Stimulated activated CD8-positive, alpha-beta memory T cell treated with anti-CD3 and anti-CD28 coated beads, Interleukin-4, amount 100 ng/mL, for 4 hours (primary cell): ENCODE measurements at places on chromosomes 4 and X.

DNA sequence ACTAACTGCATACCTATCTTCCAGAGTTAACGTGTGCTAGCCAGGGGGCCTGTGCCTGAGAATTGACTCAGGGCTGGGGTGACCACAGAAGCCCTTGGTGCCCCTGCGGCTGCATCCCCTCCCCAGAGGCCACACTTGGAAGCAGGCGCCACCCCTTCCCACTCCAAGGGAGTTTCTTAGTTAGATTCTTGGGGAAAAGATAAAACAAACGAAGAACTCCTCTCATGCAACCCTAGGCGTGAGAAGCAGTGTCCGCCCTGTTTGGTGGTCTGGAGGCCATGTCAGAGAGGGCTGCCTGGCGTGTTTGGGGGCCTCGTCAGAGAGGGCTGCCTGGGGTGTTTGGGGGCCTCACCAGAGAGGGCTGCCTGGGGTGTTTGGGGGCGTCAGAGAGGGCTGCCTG is 50.3 kb upstream of the HGFAC start:
- DNase-seq = no peak

- DNase-seq = no peak
These were observed 9.9 kb downstream of the CRMP1 start for GRCh38 chr4:5882947-5883346.

DNA sequence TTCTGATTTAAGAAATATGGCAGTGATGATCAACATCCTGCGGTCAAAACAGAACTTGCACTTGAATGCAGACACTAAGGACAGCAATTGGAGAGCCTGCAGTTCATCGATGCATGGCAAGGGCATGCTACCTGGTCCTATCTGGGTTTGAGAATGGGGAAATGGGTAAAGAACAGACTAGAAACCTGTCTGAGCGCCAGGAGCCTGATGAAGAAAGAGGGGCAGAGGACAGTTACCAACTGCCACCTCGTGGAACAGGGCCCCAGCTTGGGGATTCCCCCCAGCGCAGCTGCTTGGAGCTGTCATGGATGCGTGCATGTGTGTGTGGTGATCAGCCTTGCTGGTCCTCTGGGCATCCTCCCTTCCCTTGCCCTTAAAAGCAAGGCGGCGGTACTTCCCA is 30.2 kb upstream of the NKRF start:
- DNase-seq = no peak

DNA sequence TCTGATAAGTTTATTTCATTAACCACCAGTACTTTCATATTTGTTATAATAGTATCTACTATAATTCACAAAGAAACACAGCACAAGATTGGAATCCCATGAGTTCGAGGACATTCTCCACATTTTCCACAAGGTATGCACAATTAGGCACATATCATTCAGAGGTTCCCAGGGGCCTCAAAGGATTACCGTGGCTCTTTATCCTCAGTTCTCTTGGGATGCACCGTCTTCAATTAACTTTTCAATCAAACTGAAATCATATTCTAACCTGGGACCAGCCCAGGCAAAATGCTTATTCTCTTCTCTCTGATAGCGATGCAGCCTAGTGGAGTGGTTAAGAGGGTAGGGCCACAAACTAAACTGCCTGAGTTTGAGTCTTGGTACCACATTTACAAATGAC is 242.6 kb upstream of the RASGEF1B start:
- DNase-seq = no peak

DNA sequence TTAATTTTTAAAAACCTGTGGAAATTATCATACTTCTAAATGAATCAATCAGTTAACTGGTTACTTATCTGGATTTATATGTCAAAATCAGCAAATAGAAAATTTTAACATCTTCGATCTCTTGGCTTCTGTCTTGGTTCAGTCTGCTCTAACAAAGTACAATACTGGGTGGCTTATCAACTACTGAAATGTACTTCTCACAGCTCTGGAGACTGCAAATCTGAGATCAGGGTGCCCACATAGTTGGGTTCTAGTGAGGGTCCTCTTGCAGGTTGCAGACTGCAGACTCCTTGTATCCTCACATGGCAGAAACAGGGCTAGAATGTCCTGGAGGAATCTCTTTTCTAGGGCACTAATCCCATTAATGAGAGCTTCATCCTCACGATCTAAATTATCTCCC is 1851.6 kb upstream of the TENM3 start:
- DNase-seq = no peak

GRCh38 chrX:44974451-44974850 is 101.5 kb downstream of the KDM6A start:
- no peak for DNase-seq

DNA sequence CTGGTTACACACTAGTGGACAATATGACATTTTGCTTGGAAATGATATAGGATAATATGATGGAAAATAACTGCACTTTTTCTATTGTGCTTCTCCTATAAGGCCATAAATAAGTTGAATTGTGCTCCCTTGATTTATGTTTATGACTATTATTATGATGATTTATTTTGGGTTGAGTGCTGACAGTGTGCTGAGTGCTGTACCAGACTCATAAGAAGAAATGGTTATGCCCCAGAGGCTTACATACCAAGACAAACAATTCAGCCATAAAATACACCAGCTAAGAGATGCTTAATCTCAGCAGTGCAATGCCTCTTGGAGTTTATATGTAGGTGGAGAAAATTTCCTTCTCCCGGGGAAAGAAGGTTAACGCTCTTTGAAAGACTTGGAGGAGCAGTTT is 199.8 kb upstream of the NOCT start:
- DNase-seq = no peak

GRCh38 chr4:156146571-156146970 is 192.9 kb upstream of the CTSO start:
- no peak for DNase-seq

GRCh38 chrX:127259742-127260141 is 440.2 kb downstream of the PRR32 start:
- no peak for DNase-seq

DNA sequence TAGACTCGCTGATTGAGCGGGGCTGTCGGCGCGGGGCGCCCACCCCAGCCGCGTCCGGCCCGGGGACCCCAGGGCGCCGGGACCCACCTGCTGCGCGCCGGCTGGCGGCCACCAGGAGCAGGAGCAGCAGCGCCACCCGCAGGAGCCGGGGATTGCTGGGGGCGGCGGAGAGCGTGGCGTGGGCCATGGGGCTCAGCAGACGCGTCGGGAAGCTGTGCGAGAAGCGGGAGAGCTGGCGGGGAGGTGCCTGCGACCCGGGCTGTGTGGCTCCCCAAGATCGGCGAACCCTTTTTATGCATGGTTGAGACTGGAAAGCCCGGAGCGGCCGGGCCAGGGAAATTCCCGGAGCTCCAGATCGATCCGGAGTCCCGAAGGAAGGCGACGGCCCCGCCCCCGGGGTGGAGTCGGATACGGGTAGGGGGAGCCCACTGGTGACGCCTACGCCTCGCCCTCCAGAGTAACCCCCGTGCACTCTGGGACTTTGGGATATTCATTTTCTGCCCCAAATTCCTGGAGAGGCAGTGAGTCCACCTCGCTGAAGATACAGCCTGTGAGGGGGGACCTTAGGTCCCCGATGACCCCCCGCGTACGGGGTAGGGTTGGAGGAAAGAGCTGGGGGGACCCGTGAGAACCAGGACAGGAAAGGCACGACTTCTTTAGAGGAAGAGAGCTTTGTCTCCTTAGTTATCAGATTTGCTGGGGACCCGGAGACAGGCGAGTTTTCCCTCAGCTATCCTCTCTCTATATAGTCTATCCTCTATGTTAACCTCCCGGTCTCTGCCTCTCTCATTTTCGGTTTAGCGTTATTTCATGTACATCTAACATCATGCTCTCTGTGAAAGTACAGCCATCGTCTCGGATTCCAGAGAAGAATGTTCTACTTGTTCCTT is at the start of gene CXCL3:
TSS of gene CXCL3 (minus strand) at position 265 of the 890 bp plus-strand sequence. CDS start at position 187, 78 bp downstream.
- no peak for DNase-seq

DNA sequence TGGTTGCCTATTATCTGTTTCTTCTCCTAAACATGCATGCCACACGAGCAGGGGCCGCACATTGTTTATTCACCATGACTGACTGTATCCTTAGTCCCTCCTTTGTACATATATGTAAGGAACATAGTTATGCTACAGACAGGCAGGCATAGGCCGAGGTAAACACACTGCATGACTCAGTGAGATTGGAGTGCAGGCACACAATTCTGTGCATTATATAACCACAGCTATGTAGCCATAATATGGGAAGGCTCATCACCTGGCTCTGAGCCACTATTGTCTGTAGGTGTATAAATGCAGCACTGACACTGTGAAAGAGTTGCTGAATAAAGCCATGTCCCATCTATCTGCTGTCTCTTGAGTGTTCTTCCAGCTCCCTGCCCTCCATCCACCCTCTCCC is 431.6 kb downstream of the IDS start:
- DNase-seq = no peak

DNA sequence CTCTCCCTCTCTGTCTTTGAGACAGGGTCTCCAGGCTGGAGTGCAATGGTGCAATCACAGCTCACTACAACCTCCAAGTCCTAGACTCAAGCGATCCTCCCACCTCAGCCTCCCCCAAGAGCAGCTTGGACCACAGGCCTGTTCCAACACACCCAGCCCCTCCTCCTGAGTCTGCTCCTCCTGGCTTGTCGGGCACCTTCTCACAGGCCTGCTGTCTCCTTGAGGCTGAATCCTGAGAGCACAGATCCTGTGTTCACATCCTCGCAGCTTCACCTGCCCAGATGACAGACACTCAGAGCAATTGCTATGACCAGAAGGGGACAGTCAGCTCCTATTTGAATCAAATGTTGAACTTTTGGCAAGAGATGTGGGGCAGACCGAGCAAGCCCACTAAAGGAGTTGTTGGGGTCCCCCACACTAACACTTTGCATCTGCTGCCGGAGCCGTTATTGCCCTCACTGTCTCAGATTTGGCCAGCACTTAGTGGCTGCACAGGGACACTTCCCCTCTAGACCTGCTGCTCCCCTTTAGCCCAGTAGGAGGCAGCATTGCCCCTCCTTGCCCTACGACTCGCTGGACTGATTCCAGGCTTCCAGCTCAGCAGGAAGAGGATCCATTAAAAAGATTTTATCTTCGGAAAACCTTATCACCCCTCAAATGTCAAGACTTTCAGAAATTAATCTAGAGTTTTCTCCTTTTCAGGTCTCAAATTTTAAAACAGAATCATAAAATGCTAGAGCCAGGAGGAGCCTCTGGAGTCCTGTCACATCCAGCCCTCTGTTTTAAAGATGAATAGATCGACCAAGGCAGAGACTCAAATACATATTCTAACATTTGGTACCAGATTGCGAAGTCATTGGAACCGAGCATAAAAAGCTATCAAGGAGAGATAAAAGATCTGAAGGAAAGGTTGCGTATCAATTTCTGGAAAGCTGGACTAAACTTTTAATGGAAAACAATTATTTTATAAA is 113.7 kb downstream of the USP46 start:
- DNase-seq = no peak

DNA sequence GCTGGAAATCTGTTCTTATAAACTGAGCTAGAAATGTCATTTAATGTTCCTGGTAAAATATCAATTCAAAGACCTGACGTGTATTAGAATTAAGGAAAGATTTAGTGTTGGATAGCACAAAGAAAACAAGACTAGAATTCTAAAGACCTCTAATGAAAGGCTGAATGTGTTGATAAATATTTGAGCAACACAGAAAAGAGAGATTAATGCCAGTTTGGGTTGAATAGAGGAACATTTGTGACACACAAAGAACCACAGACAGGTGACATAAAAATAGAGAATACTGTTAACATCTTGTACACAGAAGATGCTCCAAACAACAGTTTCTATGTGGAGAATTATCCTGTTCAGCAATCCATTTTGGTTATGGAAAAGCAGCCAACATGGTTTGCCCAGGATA is 222.1 kb upstream of the GALNT7 start:
- no peak for DNase-seq

GRCh38 chr4:111450867-111451266 is 694.4 kb upstream of the FAM241A start:
- DNase-seq = no peak

- DNase-seq = no peak
These were observed 28.5 kb downstream of the PHEX start for GRCh38 chrX:22060415-22061280.

- DNase-seq = no peak
These were observed 164.5 kb downstream of the FHIP1A start for GRCh38 chr4:151573474-151573873.
